ENCODE measurements at places on chromosomes 1 and 21.

- no peak for DNase-seq
Observed at GRCh38 chr1:24416666-24417391, 1.2 kb downstream of the NIPAL3 start.

- no peak for DNase-seq
Observed at GRCh38 chr21:25369524-25370300, 237.6 kb downstream of the MRPL39 start.

DNA sequence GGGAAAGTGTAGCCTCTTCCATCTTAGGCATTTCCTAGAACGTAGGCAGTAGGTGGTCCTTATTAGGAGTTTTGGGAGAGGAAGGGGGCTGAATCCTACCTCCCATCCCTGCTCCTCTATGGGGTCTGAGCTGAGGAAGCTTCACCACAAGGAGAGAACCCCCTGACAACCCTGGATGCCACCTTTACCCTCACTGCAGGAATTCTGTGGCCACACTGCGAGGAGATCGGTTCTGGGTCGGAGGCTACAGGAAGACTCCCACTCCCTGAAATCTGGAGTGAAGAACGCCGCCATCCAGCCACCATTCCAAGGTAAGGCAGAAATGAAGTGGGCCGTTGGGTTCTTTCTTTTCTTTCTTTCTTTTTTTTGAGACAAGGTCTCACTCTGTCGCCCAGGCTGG, 1.5 kb downstream of the MX1 start:
- DNase-seq: no peak

DNA sequence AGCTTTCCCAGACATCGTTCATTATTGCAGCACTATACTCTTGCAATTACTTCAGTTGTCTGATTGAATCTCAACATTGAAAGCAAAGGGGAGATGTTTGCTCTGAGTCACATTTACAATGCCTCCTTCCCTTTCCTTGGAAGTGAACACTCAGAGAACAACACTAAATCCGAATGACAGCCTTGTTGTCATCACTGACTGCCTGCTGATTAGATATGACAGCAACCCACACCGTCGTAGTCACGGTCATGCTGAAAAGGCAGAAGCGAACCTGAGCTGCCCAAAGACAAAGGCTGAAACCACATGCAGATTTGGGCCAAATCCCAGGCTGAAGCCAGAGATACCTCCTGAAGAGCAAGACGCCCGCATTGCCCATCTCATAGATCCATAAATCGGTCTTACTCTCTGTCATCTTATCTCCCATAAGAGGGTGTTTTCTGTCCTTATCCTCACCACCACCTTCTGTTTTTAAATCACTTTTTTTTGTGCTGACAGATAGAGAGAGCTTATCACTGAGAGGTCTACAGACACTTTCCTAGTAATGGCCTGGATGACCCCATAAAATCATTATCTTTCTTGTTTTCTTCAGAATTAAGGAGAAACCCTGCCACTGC, 47.5 kb downstream of the TMCO4 start:
- DNase-seq: no peak

GRCh38 chr1:59917785-59918180, 8.8 kb downstream of the CYP2J2 start:
- DNase-seq: no peak

DNA sequence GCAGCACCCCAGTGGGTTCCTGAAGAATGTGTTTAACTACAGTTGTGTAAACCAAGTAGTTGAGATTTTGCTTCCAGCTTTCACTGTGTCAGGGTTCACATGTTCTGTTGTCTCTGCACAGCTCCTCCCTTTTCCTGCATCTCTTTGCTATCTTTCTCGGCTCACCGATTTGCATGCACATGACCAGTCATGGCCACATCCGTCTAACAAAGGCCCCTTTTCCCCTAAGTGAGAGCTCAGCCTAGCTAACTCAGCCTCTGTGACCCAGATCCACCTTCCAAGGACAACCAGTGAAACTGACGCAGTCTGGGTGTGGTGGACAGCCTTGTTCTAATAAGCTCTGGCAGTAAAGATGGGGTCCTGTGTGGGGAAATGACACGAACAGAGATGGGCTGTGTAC, 101.1 kb downstream of the ZP4 start:
- no peak for DNase-seq

- DNase-seq: peak; percentile 90
Observed at GRCh38 chr1:31815752-31816500, at the start of gene SPOCD1. TSS of gene SPOCD1 (minus strand) at chr1:31816022. CDS start at chr1:31815333, 689 bp downstream.

- DNase-seq: no peak
Observed at GRCh38 chr1:220374449-220374848, 102.2 kb upstream of the RAB3GAP2 start.

DNA sequence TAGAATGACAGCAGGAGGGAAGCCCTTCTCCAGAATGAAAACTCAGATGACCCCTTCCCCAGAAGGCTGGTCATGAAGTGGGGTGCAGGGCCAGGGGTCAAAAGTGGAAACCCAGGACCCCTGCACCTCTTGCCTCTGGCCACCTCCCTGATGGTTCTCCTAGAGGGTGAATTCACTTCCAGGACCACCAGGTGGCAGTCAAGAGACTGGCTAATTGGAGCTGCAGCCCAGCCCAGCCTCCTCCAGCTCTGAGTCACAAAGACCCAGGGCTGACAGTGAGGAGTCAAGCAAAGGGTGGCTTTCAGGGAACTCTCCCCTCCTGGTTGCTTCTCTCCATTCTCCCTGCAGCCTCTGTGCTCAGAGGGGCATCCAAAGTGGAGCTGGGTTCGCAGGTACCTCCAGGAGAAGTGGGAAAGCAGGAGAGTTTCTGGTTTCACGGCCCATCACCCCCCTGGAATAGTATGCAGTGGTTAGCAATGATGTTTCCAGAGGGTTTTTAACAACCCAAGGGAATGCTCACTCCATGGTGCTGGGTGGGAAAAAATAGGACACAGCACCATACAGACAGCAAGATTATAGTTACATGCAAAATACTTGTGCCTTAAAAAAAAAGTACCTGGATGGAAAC, 6.1 kb upstream of the EPHB2 start:
- peak; percentile 84 for DNase-seq

DNA sequence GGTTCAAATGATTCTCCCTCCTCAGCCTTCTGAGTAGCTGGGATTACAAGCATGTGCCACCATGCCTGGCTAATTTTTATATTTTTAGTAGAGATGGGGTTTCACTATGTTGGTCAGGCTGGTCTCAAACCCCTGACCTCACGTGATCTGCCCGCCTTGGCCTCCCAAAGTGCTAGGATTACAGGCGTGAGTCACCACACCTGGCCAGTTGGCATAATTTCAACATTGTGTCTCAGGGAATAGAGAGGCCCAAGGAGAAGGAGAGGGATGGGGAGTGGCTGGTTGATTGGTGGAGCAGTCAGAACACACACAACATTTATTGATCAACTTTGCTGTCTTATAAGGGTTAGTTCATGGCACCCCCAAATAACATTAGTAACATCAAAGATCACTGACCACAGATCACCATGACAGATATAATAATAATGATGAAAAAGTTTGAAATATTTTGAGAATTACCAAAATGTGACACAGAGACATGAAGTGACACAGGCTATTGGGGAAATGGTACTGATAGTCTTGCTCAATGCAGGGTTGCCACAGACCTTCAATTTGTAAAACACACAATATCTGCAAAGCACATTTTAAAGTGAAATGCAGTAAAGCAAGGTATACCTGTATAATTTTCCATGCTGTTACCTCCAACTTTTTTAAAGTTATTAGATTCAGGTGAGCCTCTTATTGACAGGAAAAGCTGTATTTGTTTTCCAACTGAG, 15.8 kb upstream of the CYB5R1 start:
- DNase-seq: no peak

GRCh38 chr1:226123591-226124471, 61.3 kb downstream of the H3-3A start:
- no peak for DNase-seq

- no peak for DNase-seq
Observed at GRCh38 chr21:42071146-42071737, at the start of gene UMODL1. TSS of gene UMODL1 (plus strand) at chr21:42071317. CDS start at chr21:42071317, 0 bp downstream.

GRCh38 chr1:204302769-204303168, 57.0 kb downstream of the PLEKHA6 start:
- DNase-seq: no peak

GRCh38 chr1:100184536-100184935, 6.5 kb upstream of the LRRC39 start:
- DNase-seq: no peak

- DNase-seq: no peak
Observed at GRCh38 chr1:204837440-204838084, 33.1 kb upstream of the NFASC start.

DNA sequence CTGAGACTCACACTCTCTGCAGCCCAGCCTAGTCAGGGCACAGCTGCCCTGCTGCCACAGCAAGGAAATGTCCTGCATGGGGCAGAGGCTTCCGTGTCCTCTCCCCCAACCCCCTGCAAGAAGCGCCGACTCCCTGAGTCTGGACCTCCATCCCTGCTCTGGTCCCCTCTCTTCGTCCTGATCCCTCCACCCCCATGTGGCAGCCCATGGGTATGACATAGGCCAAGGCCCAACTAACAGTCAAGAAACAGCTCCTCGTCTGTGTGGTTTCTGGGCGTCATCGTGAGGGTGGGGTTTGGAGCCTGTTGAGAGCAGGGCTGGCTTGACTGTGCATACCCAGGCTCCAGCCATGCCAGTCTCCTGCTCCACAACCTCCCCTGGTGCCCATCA, 19.5 kb downstream of the FAAH start:
- DNase-seq: no peak

DNA sequence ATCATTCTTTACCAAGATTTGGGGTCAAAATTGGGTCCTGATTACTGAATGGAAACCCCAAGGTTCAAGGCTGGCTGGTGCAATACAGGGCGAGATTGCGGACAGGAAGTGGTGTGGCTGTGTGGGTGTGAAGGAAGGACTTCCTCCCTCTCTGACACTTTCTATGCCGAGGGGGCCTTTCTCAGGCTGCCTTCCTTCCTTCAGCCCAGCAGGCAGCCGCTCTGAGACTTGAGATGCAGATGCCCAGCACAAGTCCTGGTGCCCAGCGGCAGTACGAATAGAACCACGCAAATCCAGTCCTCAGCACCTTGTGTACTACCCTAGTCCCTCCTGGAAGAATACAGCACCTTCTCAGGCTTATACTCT, 16.3 kb downstream of the BATF3 start:
- DNase-seq: peak; percentile 76

DNA sequence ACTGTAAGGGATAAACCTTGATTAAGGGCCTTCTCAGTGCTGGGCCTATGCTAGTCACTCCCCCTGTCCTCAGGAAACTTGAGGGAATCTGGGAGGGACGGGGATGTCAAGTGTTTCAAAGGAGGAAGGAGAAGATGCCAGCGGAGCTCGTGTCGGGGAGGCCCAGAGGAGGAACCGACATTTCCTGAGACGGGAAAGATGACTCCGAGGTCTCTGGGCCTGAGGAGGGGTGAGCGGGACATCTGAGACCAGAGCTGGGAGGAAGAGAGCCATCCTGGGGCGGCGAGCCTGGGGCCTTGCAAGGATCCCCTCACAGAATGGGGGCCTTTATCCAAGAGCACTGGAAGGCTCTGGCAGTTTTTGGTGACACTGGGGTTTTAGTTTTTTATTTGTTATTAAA, 10.4 kb downstream of the SLC66A1 start:
- DNase-seq: no peak

DNA sequence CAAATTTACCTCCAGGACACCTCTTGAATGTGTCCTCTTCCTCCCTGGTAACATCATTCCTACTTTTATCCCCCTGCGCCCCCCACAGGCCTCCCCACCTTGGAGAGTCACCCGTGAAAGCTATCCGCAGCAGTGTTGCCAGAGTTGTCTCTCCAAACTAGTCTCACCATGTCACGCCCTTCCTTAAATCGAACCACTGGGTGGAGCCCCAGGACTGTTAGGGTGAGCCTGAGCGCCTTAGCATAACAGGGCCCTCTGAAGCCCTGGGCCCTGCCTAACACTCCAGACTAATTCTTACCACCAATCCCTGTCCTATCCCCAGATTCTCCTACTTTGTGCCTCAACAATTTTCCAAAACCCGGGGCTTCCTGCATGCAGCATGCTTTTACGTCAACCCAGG, 35.0 kb downstream of the HSD3B2 start:
- no peak for DNase-seq

DNA sequence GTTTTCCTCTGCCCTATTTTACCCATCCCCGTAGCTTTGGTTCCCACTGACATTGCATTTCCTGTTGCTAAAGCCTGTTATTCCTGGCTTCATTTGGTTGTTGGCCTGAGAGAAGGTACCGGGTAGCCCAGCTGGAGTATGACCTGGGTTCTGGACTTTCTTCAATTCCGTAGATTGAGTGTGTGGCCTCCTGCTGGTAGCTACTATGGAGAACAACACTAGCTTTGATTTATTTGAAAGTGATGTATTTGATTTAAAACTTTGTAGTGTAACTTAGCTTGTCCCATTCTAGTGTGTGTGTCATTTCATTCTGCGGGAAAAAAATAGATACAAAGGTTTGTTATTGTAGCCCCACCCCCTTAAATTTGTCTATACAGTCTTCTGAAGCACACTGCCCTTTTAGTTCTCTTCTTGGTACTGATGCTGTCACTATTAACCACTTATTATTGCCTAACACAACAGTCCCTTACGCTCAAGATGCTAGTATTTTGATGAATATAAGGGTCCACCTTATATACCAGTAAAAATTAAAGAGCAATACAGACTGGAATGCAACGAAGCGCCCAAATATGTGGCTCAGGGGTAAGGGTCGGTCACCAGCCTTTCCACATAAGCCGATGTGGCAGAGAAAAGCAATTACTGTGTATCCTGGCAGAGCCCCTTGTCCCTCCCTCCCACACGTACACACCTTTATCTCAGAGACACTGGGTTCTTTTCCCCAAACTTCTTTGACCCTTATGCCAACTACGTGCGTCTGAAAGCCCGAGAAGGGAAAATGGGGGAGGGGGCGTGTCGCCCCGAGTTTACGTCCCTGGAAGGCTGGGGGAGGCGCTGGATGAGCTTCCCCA, 643 bp upstream of the MOV10 start:
- no peak for DNase-seq

DNA sequence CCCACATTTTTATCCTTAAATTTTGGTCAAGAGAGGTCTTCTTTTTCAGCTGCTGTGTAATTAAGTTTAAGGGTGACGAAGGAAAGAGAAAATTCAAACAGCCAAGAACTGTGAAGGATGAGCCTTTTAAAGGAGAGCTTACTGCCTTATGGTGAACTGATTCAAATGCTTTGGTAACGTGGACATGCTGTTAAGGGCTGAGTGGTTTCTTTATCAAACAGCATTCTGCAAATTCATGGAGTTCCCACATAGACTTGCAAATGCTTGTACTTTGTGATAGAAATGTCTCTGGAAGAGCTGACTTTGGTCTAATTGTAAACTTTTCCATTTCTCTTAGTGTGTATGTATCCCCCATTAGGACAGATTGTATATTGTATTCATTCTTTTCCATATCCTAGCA, 93.8 kb downstream of the CHD1L start:
- DNase-seq: no peak

Data from Right ventricle myocardium inferior (tissue), 1 donor.